ENCODE measurements at places on chromosomes 4 and X. TPM values are rescaled to one million over a fixed set of nuclear protein-coding genes. Genes with fewer than 3 reads are reported as not detected.

DNA sequence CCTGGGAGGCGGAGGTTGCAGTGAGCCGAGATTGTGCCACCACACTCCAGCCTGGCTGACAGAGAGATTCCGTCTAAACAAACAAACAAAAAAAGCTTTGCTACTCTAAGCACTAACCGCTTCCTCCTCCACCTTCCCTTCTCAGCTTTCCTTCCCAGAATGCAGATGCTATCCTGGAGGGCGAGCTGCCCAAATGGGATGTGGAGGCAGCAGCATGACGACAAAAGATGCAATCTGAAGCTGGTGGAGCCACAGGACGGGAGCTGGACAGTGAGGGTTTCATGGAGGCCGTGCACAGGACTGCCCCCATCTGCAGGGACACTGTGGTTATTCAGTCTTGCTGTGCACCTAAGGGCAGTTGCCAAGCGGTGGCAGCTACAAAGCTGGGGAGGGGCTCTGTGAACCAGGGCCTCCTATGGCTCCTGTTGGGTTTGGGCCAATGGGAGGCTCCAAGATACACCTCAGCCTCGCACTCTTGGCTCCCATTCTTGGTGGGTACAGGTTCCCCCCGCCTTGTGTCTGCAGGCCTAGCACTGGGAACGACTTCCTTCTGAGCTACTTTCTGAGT, 47.4 kb downstream of the WDR1 start:
- DNase-seq, result no peak

DNA sequence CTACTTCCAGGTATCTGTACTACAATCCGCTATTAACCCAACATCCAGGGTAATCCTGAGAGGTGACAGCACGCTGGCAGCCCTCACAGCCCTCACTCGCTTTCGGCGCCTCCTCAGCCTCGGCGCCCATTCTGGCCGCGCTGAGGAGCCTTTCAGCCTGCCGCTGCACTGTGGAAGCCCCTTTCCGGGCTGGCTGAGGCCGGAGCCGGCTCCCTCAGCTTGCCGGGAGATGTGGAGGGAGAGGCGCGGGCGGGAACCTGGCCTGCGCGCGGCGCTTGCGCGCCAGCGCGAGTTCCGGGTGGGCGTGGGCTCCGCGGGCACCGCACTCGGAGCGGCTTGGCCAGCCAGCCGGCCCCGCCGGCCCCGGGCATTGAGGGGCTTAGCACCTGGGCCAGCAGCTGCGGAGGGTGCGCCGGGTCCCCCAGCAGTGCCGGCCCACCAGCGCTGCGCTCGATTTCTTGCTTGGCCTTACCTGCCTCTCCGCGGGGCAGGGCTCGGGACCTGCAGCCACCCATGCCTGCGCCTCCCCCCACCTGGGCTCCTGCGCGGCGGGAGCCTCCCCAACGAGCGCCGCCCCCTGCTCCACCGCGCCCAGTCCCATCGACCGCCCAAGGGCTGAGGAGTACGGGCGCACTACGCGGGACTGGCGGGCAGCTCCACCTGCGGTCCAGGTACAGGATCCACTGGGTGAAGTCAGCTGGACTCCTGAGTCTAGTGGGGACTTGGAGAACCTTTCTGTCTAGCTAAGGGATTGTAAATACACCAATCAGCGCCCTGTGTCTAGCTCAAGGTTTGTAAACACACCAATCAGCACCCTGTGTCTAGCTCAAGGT, 87.3 kb downstream of the PRSS12 start:
- peak; percentile 58 for DNase-seq

GRCh38 chr4:101355767-101356702, 8.7 kb upstream of the PPP3CA start:
- DNase-seq, result no peak

DNA sequence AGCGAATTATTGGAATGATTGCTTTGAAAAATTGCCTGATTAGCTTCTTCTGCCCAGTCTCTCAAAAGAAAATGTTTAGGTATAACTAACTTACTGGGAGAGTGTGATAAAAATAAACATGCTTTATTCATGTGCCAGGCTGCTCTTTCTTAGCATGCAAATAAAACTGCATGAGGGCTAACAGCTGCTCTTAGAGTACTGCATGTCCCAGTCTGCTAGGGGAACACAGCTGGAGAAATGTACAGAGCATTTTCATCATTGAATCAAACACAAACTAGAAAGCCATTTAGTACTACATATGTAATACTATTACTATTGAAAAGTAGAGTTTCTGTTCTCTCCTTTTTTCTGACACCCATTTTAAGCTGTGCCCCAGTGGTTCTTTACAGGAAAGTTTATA, 726.0 kb downstream of the GRID2 start:
- DNase-seq, result no peak

GRCh38 chr4:175330652-175331051, 412.5 kb downstream of the ADAM29 start:
- no peak for DNase-seq

DNA sequence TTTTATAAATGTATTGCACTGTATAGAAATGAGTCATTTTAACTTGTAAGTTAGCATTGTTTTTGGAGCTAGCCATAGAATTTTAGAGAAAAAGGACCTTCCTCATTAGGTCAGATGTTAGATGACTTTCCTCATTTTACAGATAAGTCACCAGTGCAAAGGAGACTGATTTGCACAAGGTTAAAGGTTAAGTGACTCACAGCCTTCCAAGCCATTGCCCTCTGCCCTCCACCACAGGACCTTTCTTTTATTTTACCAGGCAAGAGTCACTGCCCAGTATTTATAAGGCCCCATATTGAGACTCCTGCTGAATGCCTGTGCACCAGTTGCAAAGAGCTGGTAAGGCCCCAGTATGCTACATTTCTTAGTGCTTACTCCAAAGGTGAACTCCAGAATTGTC, 4.2 kb upstream of the ABCG2 start:
- DNase-seq, result no peak

DNA sequence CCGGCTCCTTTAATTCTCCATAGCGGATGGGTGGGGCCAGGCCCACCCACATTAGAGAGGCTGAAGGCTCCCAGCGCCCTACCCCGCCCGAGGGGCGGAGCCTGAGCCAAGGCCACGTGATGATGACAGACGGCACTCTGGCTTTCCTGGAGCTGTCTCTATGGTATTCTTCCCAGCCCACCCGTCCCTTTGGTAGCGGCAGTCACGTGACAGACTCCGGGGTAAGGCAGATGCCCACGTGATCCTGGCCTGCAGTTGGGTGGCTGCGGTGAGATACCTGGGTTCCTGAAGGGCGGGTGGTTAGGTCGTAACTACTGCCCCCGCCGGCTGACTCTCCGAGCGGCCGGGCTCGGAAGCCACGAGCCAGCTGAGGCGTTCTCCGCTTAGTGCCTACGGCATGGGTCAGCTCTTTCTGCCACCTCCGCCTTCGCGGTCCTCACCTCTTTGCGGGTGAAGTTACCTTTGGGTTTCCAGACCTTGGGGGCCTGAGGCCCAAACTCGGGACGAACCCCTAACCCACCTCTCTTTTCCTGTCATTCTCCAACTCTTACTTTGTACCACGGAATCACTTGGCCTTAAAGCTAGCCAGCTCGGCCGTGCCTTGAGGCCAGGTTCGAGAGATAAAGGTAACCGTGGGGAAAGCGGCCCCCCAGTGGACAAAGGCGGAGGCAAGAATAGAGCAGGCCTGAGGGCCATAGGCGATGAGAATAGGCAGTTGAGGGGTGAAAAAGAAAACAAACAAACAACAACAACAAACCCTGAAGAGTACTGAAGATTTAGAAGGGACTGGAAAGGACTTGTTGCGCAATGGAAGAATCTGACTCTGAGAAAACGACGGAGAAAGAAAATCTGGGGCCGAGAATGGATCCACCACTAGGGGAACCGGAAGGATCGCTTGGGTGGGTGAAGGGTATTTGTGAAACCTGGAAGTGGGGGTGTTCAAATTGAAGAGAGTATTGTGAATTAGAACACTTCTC, at the start of gene RRAGB:
TSS of gene RRAGB (plus strand) at position 229 of the 977 bp plus-strand sequence. CDS start at position 808, 579 bp downstream.
- peak; percentile 93 for DNase-seq

GRCh38 chr4:96108146-96108545, 268.3 kb downstream of the PDHA2 start:
- no peak for DNase-seq

DNA sequence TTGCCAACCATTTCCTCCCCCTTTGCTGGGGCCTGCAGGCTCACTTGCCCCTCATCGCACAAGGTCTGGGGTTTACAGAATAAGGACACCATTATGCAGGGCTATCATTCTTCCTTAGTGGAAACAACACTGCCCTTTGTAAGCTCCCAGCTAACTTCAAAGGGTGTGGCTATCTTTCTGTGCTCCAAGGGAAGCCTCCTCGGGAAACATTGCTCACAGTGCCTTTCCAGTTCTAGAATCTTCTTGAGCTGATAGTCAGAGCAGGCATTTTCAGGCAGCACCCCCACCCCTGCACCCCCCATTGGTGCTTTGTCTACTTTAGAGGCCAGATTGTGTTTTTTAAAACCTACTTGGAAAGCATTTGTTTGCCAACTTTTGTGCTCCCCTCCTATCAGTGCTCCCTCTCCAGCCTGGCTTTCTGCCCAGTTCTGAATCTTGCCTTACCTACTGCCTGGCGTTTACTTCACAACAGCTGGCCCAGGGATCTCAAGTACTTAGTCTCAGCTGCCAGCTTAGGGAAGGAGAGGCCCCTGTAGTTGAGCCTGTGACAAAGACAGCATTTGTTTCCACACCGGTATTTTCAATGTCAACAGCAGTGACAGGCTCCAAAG, 53.5 kb downstream of the PLAC1 start:
- no peak for DNase-seq

DNA sequence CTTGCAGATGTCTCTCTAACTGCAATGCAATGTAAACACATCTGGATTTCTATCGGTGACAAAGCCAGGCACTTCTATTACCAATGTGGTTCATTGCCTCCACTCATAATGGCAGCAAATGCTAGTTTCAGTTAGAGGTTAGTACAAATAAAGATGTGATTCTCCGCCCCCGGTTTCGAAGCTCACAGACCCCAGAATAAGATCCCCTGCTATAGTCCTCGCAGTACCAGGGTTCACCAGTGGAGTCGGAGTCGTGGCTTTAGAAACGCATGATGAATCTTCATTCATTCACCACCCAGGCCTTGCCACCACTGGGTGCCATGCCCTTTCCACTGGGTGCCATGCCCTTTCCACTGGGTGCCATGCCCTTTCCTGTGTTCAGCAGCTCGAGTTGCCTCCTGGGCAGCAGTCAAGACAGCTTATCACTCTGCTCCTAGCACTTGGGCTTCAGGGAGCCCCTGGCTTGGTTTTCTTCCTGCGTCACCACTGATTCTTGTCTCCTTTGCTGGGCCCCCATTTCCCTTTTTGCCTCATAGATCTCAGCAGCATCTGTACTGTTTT, 3.5 kb upstream of the NAA10 start:
- DNase-seq, result no peak

- no peak for DNase-seq
These were observed 70.5 kb downstream of the HADH start for GRCh38 chr4:108060164-108060563.

GRCh38 chr4:119690871-119691270, 62.3 kb upstream of the PDE5A start:
- no peak for DNase-seq

VBP1 gene
- 78.2 TPM for polyA plus RNA-seq

CENPI gene
- 0.42 TPM for polyA plus RNA-seq

FRMD7 gene
- polyA plus RNA-seq, result not detected

GAGE12J gene
- polyA plus RNA-seq, result not detected

MAP9 gene
- 6.2 TPM for polyA plus RNA-seq

GABRG1 gene
- not detected for polyA plus RNA-seq
